ENCODE measurements at places on chromosomes 12 and 14.
A peak's percentile ranks its signal among the peaks of the same experiment; 100 is the strongest.

DNA sequence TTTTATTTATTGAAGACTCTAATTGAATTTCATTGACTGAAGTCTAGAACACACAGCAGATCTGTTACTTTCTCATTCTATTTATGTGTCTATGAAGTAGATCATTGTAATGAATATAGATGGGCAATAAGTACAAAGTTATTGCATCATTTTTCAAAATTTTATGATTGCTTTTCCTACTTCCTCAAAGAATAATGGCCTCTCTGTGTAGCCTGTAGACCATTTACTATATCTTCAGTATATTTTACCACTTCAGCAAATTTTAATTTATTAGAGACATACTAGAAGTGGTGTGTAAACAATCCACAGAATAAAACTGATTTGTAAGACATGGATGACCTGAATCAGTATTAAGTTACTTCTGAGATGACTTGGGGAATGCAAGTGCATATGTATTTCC is 291.7 kb upstream of the FAR2 start:
- no peak for DNase-seq

GRCh38 chr12:7571257-7571656 is 67.7 kb upstream of the CD163 start:
- DNase-seq = no peak

DNA sequence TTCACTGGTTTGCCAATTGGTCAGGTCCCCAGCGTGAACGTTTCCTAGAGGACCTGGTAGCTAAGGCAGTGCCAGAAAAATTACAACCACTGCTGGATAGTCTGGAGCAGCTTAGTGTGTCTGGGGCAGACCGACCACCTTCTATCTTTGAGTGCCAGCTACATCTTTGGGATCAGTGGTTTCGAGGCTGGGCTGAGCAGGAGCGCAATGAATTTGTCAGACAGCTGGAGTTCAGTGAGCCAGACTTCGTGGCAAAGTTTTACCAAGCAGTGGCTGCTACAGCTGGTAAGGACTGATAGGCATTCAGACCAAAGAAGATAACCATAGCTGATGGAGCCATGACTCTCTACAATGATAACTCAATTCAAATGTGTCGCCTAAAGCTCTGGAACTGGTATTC is 2.5 kb downstream of the C14orf119 start:
- DNase-seq = no peak

DNA sequence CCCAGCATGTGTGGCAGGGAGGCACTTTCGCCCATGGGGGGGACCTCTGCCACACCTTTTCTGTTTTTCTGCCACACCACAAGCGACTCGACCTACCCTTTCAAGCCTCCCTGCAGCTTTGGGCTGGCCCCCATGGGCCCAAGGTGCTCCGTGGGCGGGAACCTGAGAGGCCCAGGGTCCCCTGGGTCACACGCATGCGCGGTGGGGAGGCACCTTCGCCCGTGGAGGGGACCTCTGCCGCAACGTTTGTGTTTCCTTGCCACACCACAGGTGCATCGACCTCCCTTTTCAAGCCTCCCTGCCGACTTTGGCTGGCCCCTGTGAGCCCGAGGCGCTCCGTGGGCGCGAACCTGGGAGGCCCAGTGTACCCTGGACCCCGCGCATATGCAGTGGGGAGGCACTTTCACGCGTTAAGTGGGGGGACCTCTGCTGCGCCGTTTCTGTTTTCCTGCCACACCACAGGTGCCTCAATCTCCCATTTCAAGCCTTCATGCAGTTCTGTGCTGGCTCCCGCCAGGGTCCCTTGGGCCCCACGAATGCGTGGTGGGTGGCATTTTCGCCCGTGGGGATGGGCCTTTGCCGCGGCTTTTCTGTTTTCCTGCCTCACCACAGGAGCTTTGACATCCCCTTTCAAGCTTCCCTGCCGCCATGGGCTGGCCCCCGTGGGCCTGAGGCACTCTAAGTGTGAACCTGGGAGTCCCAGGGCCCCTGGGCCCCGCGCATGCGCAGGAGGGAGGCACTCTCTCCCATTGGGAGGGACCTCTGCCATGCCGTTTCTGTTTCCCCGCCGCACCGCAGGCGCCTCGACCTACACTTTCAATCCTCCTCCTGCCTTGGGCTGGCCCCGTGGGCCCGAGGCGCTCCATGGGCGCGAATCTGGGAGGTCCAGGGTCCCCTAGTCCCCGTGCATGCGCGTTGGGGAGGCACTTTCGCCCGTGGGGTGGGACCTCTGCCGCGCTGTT is 332.2 kb downstream of the ALG10 start:
- no peak for DNase-seq

DNA sequence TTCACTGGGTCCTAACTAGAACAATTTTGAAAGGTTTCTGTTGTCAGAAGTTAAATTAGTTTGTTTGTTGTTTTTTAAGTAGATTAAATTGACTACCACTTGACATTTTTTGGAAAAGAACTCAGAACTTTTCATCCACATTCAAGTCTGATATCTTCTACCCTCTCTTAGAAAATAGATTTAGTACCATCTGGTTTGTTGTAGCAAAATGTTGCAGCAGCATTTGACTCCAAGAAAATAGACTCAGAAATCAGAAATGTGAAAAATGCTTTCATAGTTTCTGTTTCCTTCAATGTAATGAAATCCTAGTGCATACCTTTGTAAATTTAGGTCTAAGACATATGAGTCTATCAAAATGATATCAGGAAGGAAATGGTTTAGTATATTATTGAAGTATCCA is 256.3 kb upstream of the CLEC14A start:
- no peak for DNase-seq

DNA sequence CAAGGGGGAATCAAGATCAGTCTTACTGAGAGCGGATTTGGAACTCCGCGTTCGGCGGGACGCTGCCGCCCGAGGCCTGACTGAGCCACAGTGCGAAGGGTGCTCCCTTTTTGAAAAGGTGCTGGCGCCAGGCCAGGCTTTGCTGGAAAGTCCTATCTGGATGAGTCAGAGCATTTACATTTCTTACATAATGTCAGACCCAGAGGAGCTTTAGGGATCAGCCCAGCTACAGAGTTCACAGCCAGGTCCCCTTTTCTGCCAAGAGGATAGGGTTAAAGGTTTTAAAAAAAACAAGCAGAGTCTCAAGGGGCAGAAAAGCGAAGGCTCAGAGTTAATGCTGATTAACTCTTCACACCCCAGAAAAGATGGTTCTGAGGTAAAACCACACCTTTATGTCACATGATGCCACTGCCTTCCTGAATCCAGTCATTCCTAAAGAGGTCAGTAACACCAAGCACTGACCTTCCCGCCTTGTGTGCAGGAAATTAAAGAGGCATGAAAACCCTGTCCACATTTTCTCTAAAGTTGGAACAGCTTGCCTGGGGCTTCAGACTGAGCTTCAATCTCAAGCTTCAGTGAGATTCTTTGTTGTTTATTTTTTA is 11.7 kb upstream of the FBXL14 start:
- peak; percentile 69 for DNase-seq

DNA sequence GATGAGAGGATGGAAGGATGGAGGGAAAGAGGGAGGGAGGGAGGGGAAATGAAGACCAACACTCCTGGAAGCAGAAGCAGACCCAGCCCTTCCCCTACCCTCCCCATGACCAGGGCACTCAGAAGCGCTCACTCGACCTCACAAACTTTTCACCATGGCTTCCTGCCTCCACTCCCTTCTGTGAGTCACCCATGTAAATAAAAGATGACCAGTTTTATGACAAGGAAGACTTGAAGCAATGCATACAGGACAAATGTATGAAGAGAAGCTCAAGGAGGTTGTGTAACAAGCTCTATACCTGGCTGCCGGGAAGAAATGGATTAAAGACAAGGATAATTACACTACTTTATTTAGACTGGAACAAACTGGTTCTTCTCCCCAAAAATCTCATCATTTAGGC is 63.8 kb downstream of the CDC42BPB start:
- no peak for DNase-seq

DNA sequence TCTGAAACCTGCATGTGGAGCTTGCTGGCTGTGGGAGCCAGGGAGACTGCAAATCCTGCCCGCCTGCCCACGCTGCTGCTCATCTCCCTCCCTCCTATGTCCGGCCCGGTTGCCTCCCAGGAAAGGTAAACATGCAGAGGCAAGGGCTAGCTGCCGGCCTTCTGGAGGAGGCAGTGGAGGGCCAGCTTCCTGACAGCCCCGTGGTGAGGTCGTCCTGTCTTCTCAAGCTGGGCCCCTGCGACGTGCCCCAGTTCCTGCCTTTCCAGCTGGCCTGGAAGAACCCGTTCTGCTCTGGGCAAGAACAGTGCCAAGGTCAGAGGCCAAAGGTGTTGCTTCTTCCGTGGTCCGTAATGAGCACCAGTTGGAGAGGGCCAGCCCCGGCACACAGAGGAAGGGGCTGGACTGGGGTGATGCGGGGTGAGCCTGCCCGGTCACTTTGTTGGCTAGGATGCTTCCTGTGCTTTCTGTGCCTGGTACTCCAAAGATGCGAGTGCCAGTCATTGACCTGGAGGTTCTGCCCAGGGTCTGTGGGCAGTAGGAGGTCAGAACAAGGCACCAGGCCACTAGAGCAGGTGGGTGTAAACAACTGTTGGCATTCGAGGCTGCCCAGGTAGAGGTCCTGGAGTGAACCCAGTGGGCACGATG is 25.3 kb downstream of the TPCN1 start:
- DNase-seq = no peak

DNA sequence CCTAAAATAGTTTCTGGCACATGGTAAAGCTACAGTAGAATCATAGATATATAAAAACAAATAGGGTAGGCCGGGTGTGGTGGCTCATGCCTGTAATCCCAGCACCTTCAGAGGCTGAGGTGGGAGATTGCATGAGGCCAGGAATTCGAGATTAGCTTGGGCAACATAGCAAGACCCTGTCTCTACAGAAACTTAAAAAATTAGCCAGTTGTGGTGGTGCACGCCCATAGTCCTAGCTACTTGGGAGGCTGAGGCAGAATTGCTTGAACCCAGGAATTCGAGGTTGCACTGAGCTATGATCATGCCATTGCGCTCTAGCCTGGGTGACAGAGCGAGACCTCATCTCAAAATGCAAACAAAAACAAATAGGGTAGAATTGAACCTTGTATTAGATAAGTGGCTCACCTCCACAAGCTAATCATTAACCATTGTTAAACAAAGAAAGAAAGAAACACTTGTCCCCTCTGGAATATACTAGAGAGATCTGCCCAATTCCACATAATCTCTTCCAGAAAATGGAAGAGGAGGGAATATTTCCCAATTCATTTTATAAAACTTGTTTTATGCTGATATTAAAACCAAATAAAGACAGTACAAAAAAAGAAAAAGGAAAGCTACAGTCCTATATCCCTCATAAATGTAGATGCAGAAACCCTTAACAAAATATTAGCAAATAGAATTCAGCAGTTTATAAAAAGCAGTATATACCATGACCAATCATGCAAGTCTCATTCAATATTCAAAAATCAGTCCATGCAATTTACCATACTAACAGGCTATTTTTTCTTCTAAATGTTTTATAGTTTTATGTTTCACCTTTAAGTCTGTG is 22.7 kb upstream of the DHRS2 start:
- DNase-seq = no peak

- no peak for DNase-seq
Observed at GRCh38 chr12:89800435-89800834, 91.8 kb upstream of the ATP2B1 start.

- no peak for DNase-seq
Observed at GRCh38 chr12:127881371-127882140, 385.4 kb upstream of the TMEM132C start.

DNA sequence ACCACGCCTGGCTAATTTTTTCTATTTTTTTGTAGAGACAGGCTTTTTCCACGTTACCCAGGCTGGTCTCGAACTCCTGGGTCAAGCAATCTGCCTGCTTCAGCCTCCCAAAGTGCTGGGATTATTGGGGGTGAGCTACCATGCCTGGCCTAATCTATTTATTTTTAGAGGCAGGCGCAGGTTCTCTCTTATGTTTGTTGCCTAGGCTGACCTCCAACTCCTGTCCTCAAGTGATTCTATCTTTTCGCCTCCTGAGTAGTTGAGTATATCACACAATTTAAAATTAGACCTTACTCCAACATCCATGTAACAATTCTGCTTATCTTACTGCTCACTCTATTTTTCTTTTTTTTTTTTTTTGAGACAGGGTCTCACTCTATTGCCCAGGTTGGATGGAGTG is 6.8 kb upstream of the ACRBP start:
- no peak for DNase-seq

DNA sequence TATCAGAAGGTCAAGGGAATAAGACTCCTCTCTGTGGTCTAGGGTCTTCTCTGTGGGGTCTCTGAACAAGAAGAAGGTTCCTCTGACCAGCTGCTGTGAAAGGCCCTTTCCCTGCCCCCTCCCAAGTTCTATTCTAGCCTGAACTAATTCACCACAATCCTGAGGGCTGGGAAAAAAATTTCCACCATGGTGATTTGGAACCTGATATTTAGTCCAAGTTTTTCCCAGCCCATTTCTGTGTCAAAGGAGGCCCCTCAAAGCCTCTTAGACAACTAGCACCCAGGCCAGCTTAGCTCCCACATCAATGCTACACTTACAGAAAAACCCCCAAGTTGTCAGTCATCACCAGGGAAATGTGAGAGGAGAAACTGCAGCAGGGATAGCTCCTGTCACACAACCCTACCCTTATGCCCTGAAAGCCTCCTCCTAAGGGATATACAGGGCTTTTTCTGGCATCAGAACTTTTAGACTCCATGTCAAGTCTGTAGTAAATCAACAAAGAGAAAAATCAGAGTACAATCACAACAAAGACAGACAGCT is 4.5 kb downstream of the FMNL3 start:
- no peak for DNase-seq

- DNase-seq = no peak
Observed at GRCh38 chr12:92002195-92002649, 143.4 kb downstream of the BTG1 start.

All from thoracic aorta (tissue), 2 donors.